ENCODE measurements at places on chromosomes 12 and 14.

DNA sequence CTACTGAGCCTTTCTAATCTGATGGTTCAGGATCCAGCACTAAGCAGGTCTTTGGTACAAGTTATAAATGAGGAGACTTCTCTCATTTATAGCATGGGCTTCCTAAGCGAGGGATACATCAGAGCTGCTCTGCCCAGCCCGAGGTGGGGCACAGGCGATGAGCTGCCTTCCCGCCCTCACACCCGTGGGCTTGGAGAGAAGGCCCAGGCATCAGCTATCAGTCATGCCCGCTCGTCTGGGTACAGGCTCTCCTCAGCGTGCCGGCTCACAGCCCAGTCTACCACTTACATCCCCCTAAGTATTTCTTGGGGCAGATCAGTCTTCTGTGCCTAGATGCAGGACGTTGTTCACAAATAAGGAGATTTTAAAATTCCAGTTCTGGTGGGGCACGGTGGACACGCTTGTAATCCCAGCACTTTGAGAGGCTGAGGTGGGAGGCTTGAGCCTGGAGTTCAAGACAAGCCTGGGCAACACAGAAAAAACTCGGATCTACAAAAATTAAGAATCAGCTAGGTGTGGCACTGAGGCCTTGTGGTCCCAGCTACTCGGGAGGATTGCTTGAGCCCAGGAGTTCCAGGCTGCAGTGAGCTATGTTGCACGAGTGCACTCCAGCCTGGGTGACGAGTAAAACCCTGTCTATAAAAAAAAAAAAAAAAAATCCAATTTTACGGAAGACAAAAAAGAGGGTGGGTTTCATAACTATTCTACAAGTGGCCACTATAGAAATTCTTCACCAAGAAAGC, 57.0 kb downstream of the CCDC88C start:
- DNase-seq = no peak

DNA sequence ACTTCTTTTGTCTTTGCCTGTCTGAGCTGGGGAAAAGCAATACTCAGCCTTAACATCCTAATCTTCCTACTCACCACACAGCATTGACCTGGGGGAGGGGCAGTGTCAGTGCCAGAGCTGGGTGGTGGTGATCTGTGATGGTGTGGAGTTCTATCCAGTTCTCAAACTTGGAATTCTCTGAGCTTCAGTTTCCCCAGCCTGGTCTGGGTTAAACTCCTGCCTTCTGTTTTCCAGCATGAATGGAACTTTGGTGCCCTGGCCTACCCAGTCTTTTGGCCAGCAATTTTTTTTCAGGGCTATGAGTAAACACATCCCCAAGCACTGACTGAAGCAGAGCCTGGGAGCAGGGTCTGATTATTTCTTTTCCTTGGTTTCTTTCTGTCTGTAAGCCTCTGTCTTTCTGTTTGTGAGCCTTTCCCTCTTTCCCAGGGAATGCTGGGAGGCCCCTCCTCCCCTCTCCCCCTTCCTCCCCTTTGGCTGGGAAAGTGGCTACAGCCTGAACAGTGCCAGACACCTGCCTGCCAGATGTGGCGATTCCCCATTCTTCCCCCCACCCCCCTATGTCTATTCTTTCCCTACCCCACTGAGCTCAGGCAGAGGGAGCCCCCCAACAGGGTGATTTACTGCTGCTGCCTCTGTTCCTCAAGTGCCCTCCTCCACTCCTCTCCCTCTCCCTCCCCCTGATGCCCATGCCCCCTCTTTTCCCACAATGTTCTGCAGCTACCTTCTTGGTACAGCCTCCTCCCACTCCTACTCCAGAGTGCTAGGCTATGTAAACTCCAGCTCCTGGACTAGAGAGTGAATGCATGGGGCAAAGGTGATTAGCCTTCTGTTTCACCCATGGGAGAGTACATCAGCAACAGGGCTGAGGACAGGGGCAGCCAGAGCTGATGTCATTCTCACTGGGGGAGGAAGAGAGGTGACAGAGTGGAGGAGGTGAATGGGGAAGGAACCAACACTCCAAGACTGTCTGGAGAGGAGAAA, 11.1 kb downstream of the GPR84 start:
- no peak for DNase-seq

DNA sequence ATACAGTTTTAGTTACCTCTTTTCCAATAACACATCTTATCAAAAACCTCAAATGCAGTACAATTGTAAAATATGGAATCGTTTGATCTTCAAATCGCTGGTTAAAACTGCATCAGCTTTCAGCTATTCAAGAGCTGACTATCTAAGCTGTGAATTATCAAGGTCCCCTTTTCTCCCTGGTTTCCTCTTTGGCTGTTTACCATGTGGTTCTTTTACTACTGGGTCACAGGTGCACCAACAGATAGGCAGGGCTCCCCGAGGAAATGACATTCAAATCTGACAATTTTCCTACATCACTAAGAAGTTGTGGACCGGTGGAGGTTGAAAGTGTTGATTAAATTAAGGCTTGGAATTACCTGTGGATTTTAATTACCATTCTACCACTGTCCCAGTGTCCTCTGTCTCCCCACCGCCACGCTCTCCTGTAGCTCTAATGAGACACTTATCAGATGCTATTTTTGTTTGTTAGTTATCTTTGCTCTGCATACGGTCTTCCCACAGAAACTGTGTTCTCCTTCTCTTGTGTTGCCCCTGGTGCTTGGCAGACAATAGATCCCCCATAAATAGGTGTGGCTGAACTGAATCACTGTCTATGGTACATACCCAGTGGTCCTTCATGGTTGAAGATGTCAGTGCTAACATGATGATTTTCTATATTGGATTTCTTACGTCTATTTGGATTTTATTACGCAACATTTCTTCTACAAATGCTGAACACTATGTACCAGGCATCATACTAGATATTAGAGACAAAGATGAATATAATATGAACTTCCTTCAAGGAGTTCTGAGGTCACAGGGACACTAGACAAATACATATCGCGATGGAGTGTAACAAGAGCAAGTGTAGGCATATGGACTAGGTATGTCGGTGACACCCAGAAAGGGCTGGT, 20.9 kb upstream of the PLXNC1 start:
- no peak for DNase-seq

DNA sequence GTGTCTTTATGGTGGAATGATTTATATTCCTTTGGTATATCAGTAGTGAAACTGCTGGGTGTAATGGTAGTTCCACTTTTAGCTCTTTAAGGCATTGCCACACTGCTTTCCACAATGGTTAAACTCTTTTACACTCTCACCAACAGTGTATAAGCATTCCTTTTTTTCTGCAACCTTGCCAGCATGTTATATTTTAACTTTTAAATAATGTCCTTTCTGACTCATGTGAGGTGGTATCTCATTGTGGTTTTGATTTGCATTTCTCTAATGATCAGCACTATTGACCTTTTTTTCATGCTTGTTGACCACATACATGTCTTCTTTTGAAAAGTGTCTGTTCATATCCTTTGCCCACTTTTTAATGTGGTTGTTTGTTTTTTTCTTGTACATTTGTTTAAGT, 142.5 kb downstream of the MSRB3 start:
- no peak for DNase-seq

GRCh38 chr12:26014085-26014484, 55.6 kb downstream of the RASSF8 start:
- no peak for DNase-seq

DNA sequence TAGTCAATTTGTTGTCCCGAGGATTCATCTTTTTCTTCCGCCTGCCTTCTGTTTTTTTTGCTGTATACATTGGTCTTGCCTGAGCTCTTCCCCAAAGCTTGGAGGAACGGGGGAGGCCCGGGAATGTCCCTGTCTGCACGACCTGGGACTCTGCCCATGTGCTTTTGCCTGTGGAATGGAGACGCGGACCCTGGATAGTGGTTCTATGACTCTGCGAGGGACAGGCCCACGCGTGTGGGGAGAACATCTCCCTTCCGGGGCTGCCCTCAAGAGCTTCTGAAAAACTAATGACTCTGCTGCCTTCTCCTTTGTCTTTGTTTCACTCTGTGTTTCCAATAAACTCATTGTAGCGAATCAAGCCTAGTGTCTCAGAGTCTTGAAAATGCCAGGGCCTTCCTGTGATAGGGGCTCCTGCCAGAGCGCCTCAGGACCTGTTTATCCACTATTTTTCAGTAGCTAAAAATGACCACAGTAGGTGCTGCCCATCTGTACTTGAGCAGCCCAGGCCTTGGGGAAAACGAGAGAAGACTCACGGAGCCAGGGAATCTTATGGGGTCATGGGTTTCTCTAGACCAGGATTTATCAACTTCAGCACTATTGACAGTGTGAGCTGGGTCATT, 12.3 kb downstream of the KRT83 start:
- no peak for DNase-seq

GRCh38 chr14:89810101-89810500, 144.4 kb downstream of the EFCAB11 start:
- no peak for DNase-seq

DNA sequence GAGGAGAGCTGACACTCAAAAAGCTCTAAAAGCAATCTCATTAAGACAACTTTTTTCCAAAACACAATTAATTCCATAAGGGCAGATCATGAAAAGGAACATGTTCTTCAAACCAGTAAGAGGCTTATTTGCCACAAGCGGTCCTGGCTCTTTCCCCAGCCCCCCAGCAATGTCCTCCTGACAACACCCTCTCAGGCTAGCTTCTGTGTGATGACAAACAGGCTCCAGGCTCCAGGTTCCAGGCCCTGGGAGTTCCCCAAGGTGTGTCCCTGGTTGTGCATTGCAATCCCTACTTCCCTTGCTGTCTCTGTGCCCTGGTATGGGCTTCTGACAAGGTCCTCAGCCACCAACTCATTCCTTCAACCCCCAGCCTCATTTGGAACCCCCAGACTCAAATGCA, 8.9 kb downstream of the HVCN1 start:
- DNase-seq = no peak

GRCh38 chr14:77004711-77005460, 23.6 kb downstream of the IRF2BPL start:
- DNase-seq = no peak

DNA sequence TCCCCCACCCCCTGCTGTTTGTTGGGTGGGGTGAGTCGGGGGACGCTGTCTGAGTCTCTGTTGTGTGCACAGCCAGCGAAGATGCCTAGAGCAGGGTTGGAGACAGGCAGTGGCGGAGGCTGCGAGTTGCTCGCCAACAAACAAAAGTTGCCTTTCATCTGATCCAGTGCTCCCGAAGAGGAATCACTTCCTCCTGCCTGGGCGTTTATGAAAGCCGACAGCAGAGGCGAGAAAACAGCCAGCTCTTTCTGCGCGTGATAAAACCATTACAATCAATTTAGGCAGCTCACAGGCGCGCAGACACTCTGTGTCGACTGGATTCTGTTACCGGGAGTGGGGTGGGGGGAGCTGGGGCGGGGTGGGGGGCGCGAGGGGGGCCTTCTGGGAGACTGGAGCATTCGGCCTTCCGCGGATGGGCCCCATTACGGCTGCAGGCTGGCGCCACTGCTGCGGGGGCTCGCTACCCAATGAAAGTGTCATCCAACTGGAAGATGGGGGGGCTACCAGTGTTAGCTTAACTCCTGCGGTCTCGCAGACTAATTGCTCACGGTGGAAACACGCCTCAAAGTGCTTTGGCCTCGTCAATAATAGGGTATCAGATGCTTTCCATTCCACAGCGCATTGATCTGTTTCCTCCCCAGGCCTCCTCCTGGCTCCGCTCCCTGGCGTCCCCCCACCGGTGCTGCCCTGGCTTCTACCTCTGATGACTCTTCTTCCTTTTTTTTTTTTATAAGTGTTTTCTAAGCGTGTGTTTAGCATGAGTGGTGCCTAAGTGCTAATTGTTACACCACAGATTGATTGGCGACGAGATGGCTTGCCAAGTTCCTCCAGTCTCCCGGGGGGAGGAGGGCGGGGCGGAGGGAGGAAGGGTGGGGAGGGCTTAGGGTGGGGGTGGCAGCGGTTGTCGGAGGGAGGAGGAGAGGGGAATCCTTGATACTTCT, 678.4 kb downstream of the MED13L start:
- DNase-seq = no peak

DNA sequence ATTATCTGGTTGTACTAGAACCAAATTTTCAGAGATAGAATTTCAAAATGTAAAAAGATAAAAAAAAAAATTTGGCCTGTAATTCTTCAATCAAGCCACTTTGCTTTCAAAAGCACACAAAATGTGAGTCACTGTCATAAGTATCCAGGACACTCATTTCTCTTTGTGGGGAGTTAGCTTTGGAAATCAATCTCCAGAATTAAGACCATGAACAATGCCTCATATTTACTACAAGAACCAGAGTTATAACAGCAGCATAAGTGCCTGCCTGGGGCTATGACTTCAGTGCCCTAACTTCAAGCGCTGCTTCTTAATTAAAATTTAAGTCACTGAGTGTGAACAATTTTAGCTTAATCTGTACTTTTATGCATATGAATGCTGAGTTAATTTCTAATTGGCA, 162.1 kb downstream of the C12orf42 start:
- no peak for DNase-seq

GRCh38 chr12:77774761-77775160, 55.9 kb upstream of the NAV3 start:
- DNase-seq = no peak

GRCh38 chr14:75167325-75167724, 9.1 kb downstream of the TMED10 start:
- no peak for DNase-seq

GRCh38 chr12:111354511-111354910, 14.4 kb downstream of the PHETA1 start:
- DNase-seq = no peak

DNA sequence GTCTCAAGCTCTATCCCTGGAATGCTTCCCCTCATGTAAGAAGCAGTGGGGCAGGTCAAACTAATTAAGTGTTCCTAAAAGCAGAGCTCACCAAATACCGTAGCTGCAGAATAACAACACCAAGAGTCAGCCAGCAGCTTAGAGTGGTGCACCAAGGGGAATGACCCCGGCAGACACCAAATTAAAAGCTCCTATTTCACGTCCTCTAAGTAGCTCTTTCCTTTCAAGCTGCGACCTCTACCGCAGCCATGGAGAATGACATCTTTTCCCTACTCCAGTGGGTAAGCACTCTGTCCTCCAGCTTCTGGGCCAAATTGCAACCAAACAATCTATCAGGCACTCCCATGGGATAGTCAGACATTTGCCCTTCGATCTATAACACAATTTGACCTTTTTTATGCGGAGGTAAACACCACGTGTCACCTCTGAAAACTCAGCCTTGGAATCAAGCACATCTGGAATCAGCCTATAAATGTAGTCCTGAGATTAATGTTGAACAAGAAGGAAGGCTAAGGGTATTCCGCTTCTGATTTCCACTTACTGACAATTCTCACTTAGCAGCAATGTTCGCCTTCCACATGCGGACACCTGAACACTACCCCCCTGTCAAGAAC, 67.6 kb upstream of the CDKN3 start:
- DNase-seq = no peak

DNA sequence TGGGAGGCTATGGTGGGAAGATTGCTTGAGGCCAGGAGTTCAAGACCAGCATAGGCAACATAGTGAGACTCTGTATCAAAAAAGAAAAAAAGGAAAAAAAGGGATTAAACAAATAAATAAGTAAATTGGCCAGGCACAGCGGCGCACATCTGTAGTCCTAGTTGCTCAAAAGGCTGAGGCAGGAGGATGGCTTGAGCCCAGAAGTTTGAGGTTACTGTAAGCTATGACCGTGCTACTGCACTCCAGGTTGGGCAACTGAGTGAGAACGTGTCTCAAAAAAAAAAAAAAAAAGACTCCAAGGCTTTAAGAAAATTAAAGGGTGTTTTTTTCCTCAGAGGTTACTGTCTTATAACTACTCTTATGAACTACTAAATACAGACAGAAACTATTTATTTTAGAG, 11.7 kb downstream of the BEST3 start:
- DNase-seq = no peak

GRCh38 chr12:84973026-84973425, 60.4 kb upstream of the SLC6A15 start:
- DNase-seq = no peak
